GM19239 (cell line): ENCODE measurements at places on chromosomes 5 and 9.

- DNase-seq, result no peak
Measured at GRCh38 chr9:75148561-75148960, 60.2 kb downstream of the OSTF1 start.

DNA sequence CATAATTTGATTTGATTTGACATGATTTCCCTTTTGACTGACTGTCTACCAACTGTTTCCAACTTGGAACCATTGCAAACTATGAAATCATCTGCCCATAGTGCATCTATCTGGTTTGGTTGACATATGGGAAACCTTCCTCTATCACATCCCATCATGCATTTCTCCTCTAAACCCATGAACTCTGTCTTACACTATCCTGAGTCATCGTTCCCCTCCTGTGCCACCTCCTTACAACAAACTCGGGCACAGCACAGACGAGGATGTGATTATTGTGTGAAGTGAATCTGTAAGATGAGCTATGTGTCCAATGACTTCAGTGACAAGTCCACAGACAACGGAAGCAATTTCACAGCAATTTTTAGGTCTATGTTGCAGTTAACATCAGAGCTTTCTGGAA is 126.1 kb downstream of the NPR3 start:
- no peak for DNase-seq

DNA sequence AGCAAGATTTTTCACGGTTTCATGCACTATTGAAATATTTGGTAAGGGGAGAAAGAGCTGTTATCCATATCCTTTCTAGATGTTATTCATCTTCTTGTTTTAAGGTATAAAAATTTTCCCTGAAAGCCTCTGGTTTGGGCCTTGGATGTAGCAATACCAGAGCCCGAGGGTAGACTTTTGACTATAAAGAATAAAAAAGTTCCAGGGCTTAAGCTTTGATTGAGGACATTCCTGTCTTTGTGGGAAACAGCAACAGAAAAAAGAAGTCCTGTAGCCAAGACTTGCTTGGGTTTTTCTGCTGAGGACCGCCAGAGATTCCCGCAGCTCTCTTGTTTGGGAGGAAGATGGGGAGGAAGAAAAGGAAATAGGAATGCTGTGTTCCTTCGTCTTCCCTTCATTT is 440.0 kb upstream of the WWC1 start:
- DNase-seq, result no peak

DNA sequence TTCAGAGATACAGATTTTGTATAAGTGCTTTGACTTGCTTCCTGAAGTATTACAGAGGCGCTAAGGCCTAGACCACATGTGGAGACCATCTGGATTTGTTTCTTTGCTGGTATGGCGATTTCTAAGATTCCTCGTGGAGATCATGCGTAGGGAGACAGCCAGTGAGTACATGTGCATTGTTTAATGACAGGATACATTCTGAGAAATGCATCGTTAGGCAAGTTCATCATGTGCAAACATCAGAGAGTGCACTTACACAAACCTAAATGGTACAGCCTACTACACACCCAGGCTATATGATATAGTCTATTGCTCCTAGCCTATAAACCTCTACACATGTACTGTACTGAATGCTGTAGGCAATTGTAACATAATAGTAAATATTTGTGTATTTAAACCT is 16.5 kb upstream of the CEP120 start:
- no peak for DNase-seq

DNA sequence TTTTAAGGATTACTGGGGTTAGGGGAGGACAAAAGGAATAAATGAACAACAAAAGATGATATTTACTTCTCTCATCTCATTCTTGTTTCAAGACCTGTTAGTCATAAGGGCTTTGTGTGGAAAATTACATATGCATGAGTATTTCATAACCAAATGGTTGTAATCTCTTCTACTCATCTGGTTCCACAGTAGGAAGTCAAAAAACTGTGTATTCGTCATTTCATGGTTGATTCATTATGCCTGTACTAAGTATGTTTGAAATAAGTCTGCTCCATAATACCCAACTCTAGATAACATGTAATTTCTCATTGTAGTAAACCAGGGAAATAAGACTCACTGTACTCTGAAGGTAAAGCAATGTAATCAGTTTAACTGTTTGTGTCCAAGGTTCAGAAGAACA is 212.9 kb downstream of the ARRDC3 start:
- DNase-seq, result no peak

DNA sequence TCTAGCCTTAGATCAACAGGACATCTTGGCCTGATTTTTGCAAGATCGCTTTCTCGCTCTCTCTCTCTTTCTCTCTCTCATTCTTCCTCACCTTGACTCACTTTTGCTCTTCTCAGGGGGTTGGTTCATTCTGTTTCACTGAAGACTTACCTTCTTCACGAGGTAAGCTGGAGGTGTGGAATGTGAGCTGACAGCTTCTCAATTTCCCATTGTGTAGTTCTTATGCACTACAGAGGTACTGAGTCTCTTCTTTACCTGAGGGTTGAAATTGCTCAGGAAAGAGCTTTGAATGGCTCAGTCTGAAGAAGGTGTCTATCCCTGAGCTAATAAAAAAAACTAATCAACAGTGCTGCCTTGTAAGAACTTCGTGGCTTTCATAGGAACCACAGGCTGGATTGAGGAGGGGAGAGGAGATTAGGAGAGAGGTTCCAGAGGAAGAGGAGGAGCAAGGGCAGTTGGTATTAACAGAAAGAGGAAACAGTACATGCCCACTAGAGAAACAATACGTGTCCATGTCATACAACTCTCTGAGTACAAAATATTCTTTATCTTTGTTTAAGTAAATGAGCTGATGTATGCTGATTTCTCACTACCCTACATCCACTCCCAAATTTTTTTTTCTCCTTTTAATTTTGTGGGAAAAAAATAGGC is 192.2 kb downstream of the TMEM167A start:
- DNase-seq, result no peak

DNA sequence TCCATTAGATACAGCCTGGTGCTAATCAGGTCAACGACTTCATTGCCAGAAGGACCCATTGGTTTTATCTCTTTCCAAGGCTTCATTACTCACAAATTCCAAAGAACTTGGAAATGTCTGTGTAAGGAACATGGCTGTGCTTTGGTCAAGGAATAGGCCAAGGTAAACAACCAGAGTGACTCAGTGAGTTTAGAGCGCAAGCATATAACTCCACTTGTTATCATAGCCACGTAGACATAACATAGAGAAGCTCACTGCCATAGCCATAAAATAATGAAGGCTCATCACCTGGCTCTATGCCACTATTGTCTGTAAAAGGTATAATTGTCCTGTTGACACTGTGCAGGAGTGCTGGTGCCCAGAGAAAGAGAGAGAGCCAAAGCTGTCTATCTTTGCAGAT is 139.3 kb upstream of the PLCXD3 start:
- no peak for DNase-seq

DNA sequence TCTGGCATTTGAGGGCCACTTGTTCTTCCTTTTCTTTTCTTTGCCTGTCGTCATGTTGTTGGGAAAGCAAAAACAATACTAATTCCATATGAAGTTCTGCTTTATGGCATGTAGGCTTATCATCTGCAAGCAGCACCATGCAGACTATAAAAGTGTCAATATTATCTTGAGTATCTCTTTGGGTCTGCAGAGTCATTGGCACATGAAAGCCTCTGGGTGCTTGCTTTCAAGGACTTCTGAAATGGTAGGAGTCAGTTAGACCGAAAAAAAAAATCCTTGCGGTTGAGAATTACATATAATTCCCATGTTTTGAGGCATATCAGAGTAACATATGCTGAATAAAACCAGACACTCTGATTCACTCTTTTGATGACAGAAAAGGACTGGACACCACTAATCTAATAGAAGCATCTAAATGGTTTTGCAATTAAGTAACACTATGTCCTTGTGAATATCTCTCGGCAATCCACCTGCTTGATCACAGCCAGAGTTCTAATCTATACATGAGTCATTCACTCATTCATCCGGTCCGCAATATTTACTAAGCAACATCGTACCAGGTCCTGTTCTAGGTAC is 44.4 kb downstream of the GNAQ start:
- DNase-seq, result no peak

- DNase-seq, result no peak
Measured at GRCh38 chr9:129225815-129226214, 47.8 kb upstream of the IER5L start.

DNA sequence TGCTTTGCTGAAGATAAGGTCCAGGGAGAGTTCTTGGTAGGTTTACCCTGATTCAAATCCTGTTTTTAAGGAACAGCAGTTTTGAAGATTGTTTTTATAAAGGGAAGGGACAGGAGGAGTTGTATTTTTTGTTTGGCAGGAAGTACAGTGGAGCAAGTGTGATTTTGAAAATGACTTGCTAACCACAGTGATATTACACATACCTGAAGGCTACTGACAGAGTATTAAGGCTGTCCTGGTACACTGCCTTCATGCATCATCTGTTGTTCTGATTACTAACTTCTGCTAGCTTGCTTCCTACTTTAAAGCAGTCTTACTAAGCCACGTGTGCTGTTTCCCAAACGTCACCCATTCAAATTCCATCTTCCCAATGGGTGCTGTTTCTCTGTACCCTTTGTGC is 559.5 kb upstream of the SGCD start:
- no peak for DNase-seq

- DNase-seq, result no peak
Measured at GRCh38 chr9:87957839-87958238, 16.5 kb downstream of the CDK20 start.
